ENCODE measurements at places on chromosomes 7 and 10. TPM values are rescaled to one million over a fixed set of nuclear protein-coding genes. Genes with fewer than 3 reads are reported as not detected.

BICC1 gene
- 0.57 TPM for total RNA-seq

ZNF92 gene
- 29.8 TPM for total RNA-seq

DNA sequence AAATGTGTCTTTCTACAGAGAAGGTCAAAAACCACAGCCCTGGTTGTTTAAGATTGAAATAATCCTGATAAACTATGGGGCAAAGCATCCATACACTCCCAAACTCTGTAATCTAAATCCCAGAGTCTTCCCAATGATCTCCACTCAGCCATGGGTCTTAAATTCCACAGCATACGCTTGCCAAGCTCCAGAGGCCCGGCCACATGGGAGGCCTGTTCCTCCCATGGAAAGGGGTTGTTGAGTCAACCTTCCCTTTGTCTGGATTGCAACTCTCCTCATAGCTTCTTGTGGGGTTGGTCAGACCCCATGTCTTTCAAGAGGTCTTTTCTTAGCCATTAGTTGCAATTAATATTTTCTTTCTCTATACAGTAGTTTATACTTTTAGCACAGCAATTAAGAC, 718 bp upstream of the STEAP4 start:
- DNase-seq: no peak

DNA sequence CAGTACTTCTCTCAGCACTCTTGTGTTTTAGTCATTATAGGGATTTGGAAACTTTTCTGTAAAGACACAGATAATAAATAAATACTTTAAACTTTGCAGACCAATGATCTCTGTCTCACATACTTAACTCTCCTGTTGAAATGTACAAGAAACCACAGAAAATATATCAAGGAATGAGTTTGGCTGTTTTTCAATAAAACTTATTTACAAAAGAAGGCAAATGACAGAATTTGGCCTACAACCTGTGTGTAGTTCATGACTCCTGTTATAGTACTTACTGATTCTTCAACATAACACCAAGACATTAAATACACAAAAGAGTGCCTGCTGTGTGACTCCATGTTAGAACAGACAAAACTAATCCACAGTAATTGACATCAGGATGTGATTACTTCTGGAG, 510.0 kb upstream of the PHF14 start:
- no peak for DNase-seq

DNA sequence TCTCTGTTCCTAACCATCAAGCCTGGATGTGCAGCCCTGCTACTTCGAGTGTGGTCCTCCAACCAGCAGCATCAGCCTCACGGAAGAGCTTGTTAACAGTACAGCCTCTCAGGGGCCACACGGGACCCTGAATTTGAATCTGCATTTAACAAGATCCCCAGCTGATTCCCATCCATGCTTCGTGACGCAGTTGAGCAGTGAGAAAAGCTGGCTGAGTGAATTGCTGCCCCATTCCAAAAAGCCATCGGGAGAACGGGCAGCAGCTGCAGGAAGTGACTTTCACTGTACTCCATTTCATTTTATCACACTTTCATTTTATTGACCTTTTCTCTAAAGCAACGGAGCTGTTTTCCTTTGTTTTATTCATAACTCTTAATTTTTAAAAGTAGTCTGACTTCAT, 22.5 kb downstream of the FAM171A1 start:
- no peak for DNase-seq

DNA sequence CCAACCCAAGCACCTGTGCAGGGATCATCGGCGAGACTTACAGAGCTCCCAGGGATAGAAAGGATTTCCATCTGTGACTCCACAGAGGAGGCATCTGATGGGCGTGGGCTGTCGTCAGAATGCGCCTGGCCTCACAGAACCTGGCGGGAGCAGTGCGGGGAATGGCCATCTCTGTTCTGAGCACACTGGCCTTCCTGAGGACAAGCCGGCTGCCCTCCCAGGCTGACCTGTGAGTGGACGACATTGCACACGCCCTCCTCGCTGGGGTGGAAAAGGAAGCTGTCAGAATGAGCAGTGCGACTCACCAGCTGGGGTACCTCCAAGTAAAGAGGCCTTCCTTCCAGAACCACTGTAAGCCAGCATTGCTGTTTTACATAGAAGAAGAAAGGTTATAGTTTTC, 234.6 kb upstream of the PITRM1 start:
- no peak for DNase-seq

GRCh38 chr7:55191161-55191925, 172.5 kb downstream of the EGFR start:
- no peak for DNase-seq
